Ammon's horn (tissue), 1 donor: ENCODE measurements at places on chromosomes 12 and 14.

DNA sequence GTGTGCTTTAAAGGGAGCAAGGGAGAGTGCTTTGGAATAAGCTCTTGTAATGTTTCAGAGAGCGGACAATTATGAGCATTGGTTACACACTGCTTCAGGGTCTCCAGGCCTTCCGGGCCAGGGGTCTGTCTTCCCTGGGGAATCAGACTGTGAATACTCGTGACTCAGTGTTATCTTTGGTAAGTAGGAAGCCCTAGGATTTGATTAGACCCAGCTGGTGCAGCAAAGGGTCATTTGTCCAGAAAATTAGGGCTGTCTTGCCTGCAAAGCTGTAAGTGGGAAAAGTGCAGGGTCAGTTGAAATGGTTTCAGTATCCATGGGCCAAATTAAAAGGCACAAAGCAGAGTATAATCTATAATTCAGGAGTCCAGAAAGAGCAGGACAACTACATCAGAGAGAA is 475.6 kb downstream of the MED13L start:
- no peak for DNase-seq

DNA sequence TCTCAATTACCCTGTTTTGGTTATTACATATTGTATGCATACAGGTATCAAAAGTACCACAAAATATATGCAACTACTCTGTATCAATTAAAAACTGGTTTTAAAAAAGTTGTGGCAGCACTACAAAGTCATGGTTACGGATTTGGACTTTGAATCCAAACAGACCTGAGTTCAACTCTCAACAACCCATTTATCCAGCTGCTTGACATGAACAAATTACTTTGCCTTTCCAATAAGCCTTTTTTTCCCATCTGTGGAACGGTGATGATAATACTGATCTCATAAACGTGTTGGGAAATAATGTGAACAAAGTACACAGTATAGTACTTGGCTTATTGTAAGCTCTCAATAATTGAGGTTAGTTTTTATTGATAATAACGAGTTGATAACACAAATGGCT is 85.0 kb downstream of the MNAT1 start:
- no peak for DNase-seq

- DNase-seq = peak; percentile 87
Observed at GRCh38 chr12:106147956-106148355, 9.2 kb upstream of the NUAK1 start.

- no peak for DNase-seq
Observed at GRCh38 chr12:95520816-95521215, 30.5 kb downstream of the USP44 start.

DNA sequence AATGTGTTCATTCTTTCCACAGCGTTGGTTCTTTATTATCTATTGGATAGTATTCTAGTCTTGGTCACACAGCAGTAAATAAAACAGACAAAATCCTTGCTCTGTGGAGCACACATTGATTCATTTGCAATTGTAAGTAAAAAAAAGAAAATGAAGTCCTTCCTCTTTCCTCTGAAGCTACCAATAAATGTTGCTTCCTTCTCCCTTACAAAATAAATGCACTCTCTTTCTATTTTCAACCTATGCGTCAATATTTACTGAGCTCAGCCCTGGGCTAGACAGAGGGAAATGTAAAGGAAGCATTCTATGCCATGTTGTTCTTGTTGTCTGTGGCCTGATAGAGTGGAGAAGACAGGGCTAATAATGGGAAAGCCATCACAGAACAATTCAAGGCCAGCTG is 2.9 kb downstream of the ABHD12B start:
- DNase-seq = no peak

DNA sequence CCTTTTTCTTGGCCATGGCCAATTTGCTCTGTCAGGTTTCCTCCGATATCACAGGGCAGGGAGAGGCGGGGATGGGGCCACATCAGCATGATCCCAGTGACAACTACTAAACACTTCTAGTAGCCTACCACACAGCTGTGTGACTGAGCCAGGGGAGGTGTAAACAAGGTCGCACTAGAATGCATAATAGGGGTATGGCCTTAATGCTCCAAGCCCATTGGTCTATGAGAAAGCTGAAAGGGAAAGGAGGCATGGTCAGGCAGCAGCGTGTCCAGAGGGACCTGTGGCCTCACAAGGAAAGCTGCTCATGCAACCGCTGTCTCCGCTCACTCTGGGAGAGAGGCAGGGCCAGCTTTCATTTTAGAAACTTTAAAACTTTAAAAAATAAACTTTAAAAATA is 27.5 kb upstream of the ACTR6 start:
- no peak for DNase-seq

DNA sequence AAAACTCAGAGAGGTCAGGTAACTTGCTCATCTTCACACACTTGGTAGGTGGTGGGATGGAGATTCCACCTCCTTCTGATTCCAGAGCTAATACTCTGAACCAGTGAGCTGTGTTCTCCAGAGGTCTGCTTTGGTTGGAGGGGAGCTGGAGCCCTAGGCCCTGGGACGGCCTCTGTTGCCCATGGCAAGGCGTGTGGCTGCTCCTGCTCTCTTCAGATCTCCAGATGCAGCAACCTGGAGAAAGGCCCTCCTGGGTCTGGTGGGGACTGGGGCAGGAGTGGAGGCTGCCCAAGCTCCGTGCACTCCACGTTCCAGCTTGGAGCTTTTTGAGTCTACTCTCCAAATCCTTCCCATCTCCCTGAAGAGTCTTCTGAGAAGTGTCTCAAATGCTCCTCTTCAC is 10.7 kb downstream of the CCND2 start:
- DNase-seq = no peak

DNA sequence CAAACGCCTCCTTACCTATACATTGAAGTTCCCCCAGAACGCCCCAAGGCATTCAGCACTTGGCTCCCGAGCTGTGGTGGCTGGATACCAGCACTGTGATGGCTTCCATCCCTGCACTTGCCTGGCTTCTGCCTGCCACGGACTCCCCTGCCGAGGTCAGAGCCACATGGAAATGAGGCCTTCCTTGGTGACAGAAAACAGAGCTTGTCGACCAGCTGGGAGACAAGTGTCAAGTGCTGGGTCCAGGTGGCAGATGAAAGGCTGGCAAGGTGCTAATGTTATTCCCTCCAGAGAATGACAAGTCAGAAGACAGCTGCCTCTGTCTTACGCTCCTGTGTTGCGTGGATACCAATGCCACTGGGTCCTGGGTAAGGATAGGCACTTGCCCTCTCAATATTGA is 26.2 kb upstream of the GNG2 start:
- no peak for DNase-seq

GRCh38 chr14:92386637-92387036 is 63.7 kb downstream of the SLC24A4 start:
- no peak for DNase-seq

DNA sequence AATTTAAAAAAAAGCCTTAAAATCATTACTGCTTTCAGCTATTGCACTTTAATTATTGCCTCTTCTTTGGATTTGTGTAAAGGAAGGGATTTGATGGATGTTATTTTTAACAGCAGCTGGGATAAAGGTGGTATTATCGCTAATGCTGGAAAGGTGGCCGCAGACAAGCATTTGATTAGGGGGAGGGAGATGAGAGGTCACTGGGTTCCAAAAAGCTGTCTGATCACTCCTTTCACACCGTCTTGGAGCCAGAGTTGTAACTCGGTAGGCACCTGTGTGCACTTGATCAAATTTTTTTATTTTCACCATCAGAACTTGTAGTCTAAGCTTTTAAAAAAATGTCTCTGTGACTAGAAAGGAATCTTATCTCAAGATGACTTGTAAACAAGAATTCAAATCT is 99.8 kb downstream of the AKAP6 start:
- DNase-seq = no peak

DNA sequence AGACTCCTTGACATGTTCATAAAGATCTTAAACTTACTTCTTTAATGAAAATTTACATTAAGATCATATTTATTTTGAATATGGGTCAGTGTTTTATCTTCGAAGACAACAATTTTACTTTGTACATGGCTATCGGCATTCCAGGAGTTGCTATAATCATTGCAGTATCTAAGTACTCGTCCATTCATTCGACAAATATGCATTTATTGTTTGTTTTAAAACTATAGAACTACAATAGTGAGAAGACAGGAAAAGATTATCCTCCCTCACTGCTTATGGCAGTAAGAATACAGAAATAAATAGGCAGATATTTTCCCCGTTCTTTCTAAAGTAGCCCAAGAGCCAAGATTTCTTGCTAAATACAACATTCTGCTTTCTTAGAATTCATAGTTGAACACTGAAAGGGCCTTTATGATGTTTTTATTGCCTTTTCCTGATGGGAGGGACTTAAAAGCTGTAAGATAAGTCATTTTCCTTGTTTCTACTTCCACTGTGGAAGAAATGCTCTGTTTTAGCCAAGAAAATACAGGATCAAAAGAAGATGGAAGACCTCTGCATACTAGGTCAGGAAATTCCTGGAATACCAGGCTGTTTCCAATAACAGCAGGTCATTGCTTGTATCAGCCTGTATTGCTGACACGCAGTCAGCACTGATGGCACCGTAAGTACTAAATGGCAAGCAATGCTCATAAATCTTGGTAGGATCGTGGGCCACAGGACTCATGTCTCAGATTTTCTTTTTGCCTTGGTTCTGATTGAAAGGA is 521.0 kb upstream of the ATP2B1 start:
- no peak for DNase-seq

DNA sequence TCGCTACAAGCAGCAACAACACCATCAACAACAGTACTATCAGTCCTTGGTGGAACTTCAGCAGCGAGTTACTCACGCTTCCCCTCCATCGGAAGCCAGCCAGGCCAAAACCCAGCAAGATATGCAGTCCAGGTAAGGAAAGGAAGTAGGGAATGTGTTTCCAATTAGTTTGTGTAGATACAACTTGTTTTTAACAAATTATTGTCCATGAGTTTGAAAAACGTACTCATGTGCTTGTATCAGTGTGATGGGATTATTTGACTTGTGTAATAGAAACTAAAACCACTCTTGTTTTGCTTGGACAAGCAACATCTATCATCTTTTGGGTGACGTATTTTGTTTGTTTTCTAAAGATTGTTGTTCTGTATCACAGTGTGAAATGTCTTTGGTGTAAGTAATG is 137.9 kb downstream of the NAV3 start:
- peak; percentile 30 for DNase-seq

GRCh38 chr12:61629702-61630101 is 630.5 kb upstream of the USP15 start:
- no peak for DNase-seq

DNA sequence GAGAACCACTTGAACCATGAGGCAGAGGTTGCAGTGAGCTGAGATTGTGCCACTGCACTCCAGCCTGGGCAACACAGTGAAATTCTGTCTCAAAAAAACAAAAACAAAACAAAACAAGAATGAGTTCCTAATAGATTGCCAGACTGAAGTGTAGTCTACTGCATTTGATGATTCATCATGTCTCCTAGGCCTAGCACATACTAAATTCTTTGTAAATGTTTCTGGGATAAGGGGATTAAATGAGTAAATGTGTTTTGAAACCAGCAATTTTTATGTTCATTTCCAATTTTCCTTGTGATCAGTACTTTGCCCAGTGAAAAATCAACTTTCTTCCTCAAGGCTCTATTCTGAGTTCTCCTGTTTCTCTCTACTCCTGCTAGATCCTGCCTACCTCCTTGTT is 2.9 kb upstream of the DYRK2 start:
- no peak for DNase-seq

GRCh38 chr14:72736786-72737559 is 156.9 kb downstream of the DPF3 start:
- DNase-seq = no peak

- no peak for DNase-seq
Observed at GRCh38 chr14:30426463-30426862, 132.5 kb upstream of the G2E3 start.

DNA sequence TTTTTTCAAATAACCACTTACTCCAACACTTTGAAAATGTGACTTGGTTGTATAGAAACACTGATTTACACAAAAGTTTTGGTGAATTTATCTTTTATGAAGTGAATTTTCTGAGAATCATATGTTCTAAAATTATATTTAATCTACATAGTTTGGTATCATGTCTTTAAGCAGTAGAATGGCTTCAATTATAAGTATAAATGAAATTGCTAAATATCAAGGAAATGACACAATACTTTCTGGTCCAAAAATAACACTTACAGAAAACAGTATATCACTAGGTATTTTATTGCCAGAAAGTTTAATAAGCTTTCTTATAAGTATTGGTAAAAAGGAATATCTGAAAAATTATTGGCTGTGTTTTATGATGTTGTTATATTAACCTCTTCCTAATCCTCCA is 90.9 kb downstream of the SRGAP1 start:
- DNase-seq = no peak

- no peak for DNase-seq
Observed at GRCh38 chr14:94624537-94625352, 12.6 kb downstream of the SERPINA3 start.

- DNase-seq = no peak
Observed at GRCh38 chr12:65923228-65923627, 98.9 kb downstream of the HMGA2 start.

- DNase-seq = peak; percentile 43
Observed at GRCh38 chr14:99215277-99215676, 56.7 kb downstream of the BCL11B start.

DNA sequence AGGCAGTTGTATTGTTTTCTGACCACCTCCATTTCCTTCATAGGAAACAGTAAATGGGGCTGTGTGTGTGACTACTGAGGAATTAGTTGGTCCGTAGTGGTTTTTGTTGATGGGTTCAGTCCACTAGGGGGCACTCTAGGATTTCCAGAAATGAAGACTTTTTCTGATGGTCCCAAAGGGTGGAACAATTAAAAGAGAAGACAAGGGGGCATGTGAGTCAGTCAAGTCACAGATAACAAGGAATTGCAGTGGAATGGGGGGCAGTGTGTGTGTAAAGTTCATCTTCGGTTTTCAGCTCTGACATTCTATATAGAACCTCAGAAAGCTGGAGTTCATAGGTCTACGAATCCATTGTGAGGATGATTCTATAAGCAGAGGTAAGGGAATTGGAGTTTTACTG is 186.6 kb upstream of the OR4E1 start:
- DNase-seq = no peak

DNA sequence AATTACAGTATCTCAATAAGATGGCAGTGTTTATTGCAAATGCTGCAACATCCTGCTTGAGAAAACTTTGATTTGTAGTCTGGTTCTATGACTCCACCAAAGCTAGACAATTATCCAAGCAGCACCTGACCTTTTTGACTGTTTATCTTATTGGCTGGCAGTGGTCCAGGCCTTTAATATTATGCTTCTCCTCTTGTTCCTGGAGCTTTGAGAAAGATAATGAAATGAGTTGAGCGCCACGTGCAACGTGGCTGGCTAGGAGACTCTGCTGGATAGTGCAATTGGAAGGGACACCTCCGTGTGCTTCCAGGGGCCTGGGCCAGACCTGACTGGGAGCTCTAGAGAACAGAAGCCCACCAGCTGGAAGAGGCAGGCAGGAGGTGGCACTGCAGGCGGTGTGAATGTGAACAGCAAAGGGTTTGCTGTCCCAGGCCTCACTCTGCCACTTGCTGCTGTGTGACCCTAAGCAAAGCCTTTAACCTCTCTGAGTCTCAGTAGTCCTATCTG is 349.3 kb downstream of the CACNA1C start:
- DNase-seq = no peak

GRCh38 chr12:25323581-25323982 is 72.9 kb upstream of the KRAS start:
- no peak for DNase-seq

- no peak for DNase-seq
Observed at GRCh38 chr14:23055147-23055550, 2.2 kb downstream of the CDH24 start.
